ENCODE measurements at places on chromosomes 11 and 22. TPM values are rescaled to one million over a fixed set of nuclear protein-coding genes. Genes with fewer than 3 reads are reported as not detected.

Gene CSF2RB
- total RNA-seq, result 27.0 TPM

DNA sequence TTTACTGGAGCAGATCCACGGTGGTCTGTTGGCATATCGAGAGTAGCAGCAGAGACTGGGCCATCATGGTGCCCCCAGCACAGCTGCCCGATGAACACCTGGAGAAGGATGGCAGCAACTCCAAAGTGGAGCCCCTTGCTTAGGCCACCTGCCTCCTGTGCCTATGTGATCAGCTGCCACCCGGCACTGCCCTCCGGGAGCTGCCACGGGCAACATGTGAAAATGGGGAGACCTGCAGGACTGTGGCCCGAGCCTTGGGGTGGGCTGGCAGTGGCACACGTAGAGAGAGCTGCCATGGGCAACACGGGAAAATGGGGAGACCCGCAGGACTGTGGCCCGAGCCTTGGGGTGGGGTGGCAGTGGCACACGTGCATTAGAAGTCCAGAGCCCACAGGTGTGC lies 3.1 kb downstream of the FXYD2 start:
- DNase-seq, result no peak
- no peak overlapping the region for H3K4me3 ChIP-seq
- H3K27ac ChIP-seq, result no peak overlapping the region

- H3K27me3 ChIP-seq, result no peaks in the 10 kb centered on the region
- no peak for DNase-seq
- H3K4me3 ChIP-seq, result no peak overlapping the region
Measured at GRCh38 chr11:131808470-131808869, 438.1 kb downstream of the NTM start.

Gene TLCD5
- total RNA-seq, result 0.42 TPM

Gene PNPLA2
- 195 TPM for total RNA-seq

DNA sequence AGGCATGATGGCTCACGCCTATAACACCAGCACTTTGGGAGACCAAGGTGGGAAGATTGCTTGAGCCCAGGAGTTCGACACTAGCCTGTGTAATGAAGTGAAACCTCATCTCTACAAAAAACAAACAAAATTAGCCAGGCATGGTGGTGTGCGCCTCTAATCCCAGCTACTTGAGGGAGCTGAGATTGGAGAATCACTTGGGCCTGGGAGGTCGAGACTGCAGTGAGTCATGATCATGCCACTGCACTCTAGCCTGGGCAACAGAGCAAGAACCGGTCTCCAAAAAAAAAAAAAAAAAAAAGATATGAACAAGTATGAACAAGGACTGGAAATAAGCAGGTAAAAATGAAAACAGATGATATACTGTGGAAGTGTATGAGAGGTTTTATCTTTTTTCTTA lies 54.1 kb upstream of the SOX6 start:
- no peak for DNase-seq
- no peaks in the 10 kb centered on the region for H3K36me3 ChIP-seq
- H3K4me1 ChIP-seq, result no peaks in the 10 kb centered on the region

GRCh38 chr22:18070041-18070440 lies 7.7 kb upstream of the PEX26 start:
- DNase-seq, result no peak
- no peaks in the 10 kb centered on the region for H3K36me3 ChIP-seq
- peaks cover 17% of the 10 kb centered on the region for H3K27me3 ChIP-seq
- no peaks in the 10 kb centered on the region for H3K4me1 ChIP-seq
- no peak overlapping the region for H3K4me3 ChIP-seq
- H3K27ac ChIP-seq, result no peak overlapping the region

Gene OR8D1
- total RNA-seq, result not detected

DNA sequence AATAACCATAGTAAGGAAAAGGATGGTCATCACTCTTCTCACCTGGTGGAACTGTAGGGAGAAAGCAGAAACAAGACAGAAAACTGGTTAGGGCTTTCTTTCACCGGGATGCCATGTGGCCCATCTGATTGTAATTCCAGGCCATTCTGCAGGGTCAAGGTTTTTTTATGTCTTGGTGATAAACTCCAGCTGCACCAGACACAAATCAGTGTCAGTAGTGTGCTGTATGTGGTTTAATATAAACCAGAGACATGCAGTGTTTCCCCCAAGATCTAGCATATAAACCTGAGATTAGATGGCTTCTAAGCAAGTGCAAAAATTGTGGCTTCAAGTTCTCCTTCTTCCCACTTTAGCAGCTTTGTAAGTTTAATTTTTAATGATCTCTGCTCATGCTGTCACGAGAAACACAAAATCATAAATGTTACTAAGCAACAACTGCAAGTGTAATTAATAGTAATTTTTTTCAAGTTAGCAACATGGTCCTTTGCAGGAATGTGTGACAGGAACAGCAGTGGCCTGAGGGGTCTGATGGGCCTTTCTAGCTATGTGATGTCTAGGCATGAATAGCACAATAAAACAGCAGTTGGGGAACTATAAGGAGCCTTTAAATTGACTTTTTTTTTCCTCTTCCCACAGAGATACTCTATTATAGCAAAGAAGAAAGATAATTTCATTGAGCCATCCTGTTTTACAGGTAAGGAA lies 41.6 kb downstream of the BDNF start:
- H3K4me1 ChIP-seq, result no peaks in the 10 kb centered on the region
- no peaks in the 10 kb centered on the region for H3K27me3 ChIP-seq
- H3K27ac ChIP-seq, result no peak overlapping the region

Gene HTR3B
- not detected for total RNA-seq

Gene OTUB1
- 78.6 TPM for total RNA-seq

Gene KLHL35
- total RNA-seq, result 0.47 TPM

DNA sequence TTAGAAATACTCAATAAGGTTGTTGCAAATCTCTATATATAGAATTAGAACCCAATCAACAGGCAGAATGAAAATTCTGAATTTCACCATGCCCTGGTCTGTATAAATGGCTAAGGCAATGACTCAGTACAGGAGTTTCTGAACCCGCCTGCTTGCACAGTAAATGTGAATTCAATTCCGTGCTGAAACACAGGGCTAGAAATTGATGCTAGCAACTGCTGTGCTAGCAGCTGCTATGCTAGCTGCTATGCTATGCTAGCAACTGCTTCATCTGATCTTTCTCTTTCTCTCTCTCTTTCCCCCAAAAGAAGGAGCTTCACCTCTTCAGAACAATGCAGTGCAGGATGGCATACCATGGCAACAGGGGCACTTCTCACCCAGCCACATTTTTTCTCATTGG lies 9.7 kb upstream of the OR52J3 start:
- no peak overlapping the region for H3K27ac ChIP-seq
- DNase-seq, result no peak
- H3K27me3 ChIP-seq, result no peaks in the 10 kb centered on the region

GRCh38 chr11:120194166-120194565 lies 16.7 kb upstream of the OAF start:
- no peak overlapping the region for H3K27ac ChIP-seq
- H3K4me3 ChIP-seq, result no peak overlapping the region
- no peak for DNase-seq
- H3K36me3 ChIP-seq, result no peaks in the 10 kb centered on the region

DNA sequence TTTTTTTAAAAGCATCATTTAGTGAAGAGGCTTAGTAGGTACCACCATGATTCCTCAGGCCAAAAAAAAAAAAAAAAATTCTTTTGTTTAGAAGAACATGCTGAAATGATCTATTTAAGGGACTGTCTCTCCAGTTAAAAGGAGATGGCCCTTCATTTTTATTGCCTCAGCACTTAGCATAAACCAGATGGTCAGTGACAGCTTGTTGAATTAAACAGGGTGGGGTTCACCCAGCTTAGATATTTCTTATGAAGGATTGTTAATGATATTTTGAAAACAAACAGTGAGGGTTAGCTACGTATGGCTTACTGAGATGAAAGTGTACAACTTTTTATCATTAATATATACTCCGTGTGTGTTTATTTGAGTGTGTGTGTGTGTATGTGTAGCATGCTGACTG lies 203.7 kb downstream of the FAM181B start:
- H3K36me3 ChIP-seq, result no peaks in the 10 kb centered on the region
- H3K27me3 ChIP-seq, result no peaks in the 10 kb centered on the region
- H3K27ac ChIP-seq, result no peak overlapping the region
- no peak overlapping the region for H3K4me3 ChIP-seq
- no peaks in the 10 kb centered on the region for H3K4me1 ChIP-seq

Gene CCDC73
- not detected for total RNA-seq

Gene VWA5A
- 6.9 TPM for total RNA-seq
